ENCODE measurements at places on chromosomes 7 and 10.

DNA sequence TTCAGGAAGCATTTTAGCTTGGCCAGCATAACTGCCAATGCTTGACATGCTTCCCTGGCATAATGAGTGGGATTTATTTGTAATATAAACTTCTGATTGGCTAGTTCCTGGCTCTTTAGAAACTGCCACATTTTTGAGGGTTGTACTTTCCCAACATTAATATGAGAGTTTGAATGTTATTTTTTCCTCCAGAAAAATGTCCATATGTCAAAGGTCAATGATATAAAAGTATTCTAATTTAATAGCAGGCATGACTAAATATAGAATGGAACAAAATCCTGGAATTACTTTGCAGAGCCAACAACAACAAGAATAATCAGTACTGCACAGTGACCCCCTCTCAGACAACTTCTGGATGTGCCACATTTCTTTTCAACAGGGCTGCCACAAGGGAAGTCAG is 352.6 kb downstream of the PRPF18 start:
- no peak for DNase-seq

DNA sequence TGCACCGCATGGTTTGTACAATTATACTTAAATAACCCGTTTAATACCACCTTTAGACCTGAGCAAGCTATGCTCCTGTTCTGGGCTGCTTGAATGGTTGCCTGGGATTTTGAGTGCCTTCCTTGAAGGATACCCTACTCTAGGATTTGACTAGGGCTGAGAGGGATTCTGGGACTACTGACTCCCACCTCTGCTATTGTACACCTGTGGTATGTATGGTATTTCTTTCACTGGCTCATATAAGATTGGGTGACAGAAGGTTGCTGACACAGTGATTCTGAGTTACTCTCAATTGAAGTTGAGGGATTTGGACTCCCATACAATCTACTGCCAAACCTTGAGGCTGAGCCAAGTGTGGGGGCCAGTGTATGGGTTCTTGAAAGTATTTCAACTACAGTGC is 494.4 kb upstream of the SEMA3D start:
- no peak for DNase-seq

DNA sequence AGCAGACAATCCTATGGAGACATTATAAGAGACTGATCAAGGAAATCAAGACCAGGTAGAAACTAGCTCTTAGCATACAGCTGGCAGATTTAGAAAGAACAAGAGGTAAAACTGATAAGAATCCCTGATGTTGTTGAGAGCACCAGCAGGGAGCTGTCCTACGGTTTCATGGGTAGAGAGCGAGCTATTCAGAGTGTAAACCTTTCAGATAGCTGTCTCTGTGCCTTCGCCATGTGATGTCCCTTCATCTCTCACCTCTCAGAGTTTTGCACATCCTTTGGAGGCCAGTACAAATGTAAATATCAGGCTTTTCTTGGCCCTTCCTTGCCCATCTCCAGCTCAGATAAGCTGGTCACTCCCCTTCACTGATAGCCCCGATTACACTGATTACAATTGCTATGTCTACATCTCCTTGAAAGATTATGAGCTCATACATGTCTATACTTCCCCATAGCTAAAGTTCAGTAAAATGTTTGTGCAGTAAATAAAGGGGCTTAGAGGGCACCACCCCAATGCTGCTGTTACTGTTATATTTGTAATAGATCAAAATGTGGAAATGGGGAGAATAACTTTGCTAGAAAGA is 21.9 kb downstream of the THSD7A start:
- no peak for DNase-seq

GRCh38 chr10:110786172-110786571 is 85.6 kb upstream of the PDCD4 start:
- no peak for DNase-seq

DNA sequence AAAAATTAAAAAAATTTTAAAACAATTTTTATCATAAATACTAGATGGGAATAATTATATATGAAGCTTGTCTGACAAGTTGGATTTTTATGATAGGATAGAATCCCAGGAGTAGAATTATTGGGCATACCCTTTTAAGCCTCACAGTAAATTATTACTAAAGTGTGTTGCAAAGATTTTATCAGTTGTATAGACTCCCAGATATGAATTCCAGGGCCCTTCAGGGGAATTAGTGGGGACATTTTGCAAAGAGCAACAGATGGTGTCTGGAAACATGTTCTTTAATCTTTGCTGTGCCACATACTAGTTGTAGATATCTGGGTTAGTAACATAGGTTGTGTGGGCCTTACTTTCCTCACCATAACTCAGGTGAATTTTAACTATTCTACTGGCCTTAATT is 28.7 kb downstream of the ZEB1 start:
- no peak for DNase-seq

- no peak for DNase-seq
These were observed 923.0 kb upstream of the CELF2 start for GRCh38 chr10:10094691-10095090.

All from activated T-helper 1 cell treated with Interleukin-2 at 50 U/mL for 16 hours (primary cell).